Activated T-cell treated with anti-CD3 and anti-CD28 coated beads for 4 hours (primary cell): ENCODE measurements at places on chromosomes 2 and 18.

DNA sequence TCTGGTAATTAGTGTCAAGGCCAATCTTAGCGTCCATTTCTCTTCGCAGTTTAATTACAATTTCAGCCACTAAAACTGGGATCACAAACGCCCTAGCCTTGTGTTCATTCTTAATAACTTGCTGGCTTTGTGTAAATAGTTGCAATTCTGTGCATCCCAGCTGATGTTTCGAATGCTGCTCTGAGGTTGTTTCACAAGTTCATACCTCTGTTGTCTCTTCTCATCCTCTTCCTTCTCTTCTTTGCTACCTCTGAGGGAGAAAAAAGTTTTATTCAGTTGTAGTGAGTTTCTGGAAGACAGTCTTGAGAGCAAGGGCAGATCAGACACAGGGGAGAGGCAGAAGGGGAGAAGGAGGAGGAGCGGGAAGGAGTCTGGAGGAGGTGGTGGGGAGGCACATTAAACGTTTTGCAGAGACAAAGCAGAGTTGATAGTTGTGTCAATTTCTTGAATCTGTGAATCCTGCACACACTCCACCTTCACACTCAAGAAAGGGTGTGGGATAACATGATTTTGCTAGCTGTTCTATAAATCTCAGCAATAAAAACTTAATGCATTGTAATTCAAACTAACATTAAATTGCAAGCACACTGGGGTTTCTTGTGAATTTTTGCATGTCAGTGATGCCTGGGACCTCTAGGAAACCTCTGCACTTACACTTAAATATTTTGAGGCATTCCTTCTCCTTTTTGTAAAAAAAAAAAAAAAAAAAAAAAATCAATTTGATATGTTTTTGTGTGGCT, 6.8 kb downstream of the MEIS1 start:
- no peak for DNase-seq

DNA sequence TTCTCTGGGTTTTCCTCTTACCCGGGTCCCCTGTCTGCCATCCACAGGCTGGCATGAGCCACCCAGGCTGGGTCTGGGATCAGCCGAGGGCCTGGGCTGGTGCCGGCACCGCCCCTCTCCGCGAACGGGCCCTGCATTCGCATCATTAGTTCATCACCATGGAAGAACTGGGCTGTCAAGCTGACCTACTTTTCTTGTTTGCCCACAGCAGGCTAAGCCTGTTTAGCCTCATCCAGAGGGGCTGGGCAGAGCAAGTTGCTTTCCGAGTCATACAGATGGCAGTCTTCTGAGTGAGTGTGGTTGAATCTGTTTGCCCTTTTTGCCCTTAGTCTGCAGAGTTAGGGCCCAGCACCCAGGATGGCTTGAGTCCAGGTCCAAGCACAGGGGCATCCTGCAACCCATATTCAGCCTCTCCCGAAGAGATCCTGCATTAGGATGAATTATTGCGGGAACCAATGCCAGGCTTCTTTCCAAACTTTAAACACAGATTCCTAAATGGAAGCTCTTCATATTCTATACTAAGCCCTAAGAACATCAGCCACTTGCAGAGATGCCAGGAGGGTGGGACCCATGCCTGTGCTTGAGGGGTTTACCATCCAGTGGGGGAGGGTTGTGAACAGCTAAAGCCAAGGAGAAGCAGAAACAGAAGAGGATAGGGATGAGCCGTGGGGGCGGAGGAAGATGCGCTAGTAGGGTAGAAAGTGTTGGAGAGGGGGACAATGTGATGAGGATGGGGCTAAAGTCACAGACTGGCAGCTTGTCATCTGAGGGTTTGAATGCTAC, 68.0 kb downstream of the NPAS2 start:
- no peak for DNase-seq

GRCh38 chr18:73594749-73595148, 552.9 kb downstream of the FBXO15 start:
- no peak for DNase-seq

- no peak for DNase-seq
These were observed 17.3 kb downstream of the GRHL1 start for GRCh38 chr2:9968553-9969497.

DNA sequence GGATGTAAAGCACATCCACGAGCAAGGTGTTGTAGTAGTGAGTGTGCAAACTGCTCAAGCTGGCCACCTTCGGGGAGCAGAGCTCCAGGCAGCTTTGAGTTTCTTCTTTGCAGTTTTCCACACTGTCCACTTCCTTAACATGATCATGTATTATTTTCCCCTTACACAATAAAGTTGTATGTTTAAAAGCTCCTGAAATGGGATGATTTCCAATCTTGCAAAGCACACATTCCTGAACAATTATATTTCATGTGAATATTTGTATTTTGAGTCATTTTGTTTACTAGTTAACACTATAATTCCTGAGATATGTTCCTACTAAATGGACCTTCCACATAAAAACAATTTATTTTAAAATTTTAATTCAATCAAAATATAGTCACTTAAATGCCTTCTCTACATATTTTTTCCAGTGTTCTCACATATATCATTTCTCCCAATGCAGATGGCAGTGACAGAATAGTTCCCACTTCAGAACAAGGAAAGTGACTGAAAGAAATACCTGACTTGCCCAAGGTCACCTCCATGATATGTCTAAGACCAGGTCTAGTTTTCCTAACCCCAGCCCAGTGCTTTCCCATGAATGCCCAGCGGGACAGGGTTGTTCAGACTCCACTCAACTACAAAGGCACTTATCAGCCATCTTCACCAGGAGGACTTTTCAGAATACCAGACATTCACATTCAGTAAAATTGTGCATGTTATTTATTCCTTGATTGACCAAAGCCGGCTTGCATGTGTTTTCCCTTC, 5.5 kb downstream of the CYB5A start:
- no peak for DNase-seq

GRCh38 chr2:31226266-31226665, 7.7 kb upstream of the EHD3 start:
- no peak for DNase-seq

- DNase-seq, result no peak
These were observed 527 bp downstream of the IGFBP5 start for GRCh38 chr2:216694826-216695217.

- no peak for DNase-seq
These were observed 650.2 kb upstream of the SLC39A10 start for GRCh38 chr2:195006856-195007255.

DNA sequence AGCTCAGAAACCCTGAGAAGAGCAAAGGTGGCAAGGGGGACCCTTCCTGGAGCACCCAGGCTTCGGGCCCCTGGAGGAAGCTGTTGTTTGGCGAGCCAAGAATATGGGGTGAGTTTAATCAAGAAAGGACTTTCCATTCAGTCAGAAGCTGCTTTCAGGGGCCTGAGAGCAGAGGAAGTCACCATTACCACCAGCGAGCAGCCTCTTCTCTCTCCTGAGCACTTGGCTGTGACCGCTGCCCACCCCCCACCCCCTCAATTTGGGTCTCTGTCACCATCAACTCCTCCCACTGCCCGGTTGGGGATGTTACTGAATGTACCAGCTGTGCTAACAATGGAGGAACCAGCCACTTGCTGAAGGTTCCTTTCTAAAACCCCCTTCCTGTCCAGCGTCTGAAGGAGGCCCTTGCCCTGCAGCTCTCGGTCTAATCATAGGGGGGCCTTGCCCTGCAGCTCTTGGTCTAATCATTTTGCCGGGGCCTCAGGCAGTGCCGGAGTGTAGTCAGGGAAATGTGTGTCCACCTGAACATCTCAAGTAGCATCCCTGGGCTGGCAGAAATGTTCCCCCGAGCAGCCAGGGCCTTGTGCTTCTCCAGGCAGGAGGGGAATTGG, 943 bp downstream of the INPP5D start:
- no peak for DNase-seq

DNA sequence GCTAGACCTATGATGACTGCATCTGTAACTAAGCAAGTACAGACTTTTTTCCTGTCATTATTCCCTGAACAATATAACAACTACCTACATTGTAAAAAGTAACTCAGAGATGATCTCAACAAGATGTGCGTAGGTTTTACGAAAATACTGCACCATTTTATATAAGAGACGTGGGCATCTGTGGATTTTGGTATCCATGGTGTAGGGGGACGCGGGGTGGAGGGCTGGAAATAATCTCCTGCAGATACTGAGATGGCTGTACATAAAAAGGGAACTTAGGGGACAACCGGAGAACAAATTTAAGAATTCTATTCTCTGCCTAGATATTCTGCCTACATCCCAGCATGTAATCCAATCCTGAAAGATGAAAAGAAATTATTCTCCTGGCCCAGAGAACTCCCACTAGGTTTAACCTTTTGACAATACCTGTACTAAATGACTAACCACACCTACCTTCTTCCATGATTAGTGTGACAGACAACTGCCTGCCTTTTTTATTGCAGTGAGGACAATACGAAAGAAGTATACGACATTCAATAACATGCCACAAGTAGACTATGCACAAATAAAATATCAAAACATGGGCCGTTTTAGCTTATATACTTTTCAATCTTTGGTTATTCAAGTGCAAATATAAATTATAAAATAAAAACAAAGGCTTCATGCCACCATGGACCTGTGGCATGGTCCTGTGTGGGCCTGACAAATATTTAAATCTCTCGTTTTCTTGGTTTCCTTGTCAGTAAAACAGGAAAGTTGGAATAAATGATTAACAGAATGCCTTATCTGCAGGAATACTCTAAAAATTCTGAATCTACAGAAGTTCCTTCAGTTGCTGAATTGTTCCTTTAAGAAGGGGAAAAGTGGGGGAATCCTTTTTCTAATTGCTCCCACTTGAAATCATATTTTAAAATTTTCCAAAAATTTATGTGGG, 46.3 kb downstream of the RTN4 start:
- no peak for DNase-seq

- no peak for DNase-seq
These were observed 1607.8 kb upstream of the PIK3C3 start for GRCh38 chr18:40347261-40347660.

DNA sequence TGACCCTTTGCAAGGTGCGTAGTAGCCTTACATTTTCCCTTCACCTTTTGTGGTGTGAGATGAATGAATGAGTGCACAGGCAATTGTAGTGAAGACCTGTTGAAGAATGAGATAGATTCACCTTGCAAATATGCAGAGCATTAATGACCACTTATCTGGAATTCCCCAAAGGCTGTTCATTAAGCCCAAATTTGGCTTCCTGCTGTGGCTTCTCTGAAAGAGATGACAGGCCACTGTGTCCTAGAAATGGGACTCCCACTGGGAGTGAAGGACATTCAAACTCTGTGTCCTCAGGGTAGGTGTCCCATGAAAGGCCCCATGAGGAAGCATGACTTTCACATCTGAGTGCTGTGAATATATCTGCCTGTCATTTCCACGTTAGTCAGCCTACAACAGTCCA, 1821.8 kb upstream of the PIK3C3 start:
- no peak for DNase-seq

DNA sequence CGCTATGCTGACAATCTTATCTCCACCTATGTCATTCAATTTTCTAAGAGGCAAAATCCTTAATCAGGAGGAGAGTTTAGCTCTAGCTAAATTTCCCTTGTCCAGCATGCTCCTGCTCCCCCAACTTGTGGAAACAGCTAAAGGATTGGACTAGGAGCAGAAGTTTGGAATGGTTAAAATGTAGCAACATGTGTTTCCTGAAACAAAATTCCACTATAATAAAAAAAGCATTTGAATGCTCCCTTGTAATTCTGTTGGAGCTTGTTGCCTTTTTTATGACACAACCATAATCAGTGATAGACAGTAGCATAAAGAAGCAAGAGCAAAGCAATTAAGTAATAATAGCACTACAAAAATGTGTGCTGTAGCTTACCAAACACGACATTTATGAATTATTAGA, 6.9 kb downstream of the ACTR3 start:
- DNase-seq, result no peak

DNA sequence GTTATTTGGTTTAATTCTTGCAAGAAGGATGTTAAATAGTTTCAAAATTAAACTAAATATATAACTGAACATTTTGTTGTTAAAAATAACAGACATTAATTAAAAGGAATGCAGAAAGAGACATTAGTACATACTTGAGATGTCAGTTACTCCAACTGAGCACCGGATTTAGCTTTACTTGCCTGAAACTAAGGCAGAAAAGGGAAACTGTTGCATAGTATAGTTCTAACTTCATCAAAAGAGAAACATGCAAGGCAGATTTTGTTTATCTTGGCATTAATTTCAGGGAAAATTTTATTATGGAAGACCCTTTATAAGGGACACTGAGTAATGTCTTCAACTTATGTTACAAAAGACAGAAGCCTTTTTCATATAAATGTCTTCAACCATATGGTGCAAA, 218.3 kb downstream of the STK39 start:
- no peak for DNase-seq

DNA sequence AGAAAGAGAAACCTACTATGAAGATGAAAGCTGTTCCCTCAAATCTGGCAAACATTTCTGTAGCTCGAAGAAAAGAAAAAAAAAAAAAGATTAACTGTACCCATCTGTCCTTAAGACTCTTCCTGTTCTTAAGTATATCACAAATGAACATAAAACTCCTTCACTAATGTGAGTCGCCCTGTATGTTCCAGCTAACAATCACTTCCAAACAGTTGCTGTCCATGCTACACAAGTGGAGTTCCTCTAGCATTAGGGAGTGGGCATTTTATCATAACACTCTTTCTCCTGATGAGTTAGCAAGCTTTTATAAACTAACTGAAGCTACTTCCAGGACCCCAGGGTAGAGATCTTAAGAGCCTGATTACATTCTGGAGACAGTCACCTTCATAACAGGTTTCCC, 5.8 kb downstream of the CUL3 start:
- DNase-seq, result no peak

- no peak for DNase-seq
These were observed 252.1 kb downstream of the CDCA7 start for GRCh38 chr2:173606619-173607248.

DNA sequence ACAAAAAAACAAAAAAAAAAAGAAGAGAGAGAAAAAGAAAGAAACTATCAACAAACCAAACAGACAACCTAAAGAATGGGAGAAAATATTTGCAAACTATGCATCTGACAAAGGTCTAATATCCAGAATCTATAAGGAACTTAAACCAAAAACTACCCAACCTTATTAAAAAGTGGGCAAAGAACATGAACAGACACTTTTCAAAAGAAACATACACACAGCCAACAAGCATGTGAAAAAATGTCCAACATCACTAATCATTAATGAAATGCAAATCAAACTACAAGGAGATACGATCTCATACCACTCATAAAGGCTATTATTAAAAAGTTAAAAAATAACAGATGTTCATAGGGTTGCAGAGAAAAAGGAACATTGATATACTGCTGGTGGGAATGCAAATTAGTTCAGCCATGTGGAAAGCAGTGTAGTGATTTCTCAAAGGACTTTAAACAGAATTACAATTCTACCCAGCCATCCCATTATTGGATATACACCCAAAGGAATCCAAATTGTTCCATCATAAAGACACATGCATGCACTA, 7.2 kb upstream of the POLE4 start:
- DNase-seq, result no peak

GRCh38 chr2:221272729-221273128, 299.4 kb downstream of the EPHA4 start:
- no peak for DNase-seq

- DNase-seq, result no peak
These were observed 117.4 kb downstream of the GAREM1 start for GRCh38 chr18:32353257-32353656.
